ENCODE measurements at places on chromosomes 1 and 21.
A peak's percentile ranks its signal among the peaks of the same experiment; 100 is the strongest.

- DNase-seq: no peak
Measured at GRCh38 chr1:48246727-48247126, 24.2 kb downstream of the SLC5A9 start.

GRCh38 chr1:225004396-225004795 lies 74.9 kb downstream of the DNAH14 start:
- DNase-seq: no peak

DNA sequence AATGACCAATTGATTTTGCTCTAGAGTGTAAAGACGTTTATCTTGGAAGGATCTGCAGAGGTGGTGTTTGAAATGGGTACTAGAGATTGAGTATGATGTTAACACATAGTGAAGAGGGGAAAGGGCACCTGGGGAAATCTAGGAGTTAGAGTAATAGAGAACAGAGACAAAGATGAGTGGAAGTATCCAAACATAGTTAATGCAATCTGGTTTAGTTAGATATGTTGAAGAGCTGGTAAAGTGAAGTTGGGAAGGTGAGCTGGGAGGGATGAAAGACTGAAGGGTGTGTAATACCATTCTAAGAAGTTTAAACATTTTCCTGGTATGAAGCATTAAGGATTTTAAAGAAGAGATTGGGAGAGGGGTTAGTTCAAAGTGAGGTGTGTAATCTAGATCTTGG lies 11.0 kb downstream of the XPR1 start:
- no peak for DNase-seq

- DNase-seq: no peak
Measured at GRCh38 chr1:236862615-236863211, 67.6 kb downstream of the MTR start.

DNA sequence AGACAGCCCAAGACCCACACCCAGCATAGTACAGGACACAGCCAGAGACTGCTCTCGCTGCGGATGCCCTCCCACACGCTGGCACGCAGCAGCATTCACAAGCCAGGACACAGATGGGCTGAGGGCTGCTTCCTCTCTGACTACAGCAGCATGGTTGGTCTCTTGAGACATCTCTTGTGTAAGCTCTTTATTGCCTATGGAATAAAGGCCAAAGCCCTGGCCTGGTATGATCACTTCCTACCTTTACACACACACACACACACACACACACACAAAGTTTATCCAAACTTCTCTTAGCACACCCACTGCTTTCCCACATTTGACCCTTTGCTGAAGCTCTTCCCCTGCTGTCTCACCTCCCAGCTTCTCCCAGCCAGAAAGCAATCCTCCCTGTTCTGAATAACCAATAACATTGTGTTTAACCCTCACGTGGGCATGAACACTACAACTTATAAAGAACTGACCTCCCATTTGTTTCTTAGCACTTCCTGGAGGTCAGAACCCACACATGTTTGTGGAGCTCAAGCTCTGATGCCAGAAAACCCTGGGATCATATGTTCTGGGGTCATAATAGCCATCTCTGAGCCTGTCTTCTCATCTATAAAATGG lies 1.2 kb upstream of the LUZP1 start:
- no peak for DNase-seq

DNA sequence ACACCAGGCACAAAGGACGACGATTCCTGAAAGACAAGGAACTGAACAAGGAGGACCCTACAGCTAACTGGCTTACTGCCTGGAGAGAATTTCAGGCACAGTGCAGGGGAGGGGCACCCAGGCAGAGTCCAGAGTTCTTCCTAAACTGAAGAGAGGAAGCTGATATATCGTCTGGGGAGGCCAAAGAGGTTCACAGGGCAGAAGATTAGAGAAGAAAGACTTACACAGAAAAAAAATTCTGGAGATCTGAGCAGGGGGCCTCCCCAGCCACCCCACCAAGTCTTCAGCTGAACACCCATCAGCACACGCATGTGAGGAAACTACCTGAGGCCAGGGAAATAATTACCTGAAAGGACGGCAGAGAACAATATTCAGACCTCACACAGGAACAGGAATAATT lies 24.6 kb downstream of the SORT1 start:
- no peak for DNase-seq

- no peak for DNase-seq
Measured at GRCh38 chr1:174060090-174060489, 37.9 kb upstream of the RC3H1 start.

DNA sequence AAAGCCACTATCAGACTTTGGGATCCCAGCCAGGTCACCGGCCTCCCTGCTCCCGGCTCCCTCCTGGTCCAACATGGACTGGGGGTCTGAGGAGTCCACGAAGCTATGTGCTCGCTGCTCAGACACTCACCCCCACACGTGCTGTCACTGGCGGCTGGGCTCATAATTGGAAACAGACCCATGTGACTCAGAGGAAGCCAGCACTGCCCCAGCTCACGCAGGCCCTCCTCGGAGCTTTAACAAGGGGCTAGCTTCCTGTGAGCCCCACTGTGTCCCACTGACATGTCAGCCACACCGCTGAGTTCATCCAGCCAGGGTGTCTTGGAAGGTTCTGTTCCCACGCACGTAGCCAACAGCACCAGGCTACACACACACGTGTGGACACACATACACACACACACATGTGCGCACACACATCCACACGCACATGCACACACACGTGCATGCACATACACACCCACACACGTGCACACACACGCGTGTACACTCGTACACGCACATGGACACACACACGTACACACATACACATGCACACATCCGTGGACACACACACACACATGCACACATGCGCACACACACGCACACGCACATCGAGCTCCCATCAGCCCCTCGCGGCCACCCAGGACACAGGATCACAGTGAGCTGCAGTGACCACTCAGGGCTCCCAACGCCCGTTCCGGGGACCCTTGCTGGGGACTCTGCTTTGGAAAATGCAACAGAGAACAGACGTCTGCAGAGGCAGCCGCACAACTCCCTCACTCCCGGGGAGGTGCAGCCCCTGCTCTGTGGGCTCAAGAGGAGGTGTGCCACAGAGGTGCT lies 18.4 kb upstream of the COL6A2 start:
- no peak for DNase-seq

DNA sequence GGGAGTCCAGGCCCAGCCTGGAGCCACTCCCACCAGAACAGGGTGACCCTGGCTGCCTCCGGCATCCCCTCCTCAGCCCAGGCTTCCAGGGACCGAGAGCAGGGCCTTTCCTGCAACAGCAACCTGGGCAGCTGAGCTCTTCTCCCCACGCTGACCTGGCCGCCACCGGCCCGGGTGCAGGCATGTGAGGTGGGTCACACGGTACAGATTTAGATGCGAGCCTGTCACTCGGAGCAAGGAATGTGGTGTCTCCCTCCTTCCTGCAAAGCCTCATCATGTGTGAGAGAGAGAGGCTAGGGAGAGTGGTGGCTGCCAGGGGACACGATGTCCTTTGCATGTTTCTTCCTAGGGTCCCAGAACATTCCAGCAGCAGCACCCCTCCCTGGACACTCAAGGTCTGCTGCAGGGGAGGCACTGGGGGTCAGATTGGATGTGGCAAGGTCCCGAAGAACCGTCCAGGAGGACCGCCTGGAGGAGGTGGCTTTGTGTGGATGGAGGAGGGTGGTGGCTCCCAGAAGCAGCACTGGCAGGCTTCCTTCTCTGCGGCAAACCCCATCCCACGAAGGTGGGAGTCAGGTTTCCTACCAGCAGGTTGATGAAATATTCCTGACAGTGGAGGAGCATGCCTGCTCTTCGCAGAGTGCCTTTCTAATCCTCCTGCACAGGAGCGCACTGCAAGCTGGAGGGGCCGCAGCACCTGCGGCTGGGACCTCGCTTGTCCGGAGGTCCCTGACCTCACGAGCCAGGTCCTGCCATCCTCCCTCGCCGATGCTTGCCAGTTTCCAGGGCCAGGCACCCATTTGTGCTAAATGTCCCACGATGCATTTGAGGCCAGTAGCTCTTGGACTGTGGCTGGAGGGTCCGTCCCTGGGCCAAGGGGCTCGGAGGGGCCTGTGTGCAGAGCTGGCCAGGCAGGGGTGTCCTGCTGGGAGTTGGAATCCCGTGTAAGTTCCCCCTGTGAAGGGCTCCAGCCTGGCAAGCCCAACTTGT lies 68.4 kb downstream of the PRDM16 start:
- DNase-seq: no peak

DNA sequence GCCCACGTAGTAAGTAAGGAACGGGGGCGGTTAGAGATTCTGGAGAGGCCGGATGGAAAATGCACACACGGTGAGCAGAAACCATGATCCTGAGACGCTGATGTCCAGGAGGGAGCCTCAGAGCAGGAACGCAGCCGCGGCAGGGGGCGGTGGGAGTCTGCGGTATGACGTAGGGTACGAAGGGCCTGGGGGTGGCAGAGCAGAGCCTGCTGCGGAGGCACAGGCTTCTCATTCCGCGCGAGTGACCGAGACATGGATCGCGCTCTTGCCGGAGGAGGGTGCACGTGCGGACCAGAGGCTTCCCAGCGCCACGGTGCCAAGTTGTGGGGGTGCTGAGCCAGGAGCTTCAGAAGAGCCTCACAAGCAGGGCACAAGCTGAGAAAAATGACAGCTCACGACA lies 176.2 kb downstream of the KIF26B start:
- no peak for DNase-seq

GRCh38 chr1:20978413-20978812 lies 191.3 kb upstream of the HP1BP3 start:
- no peak for DNase-seq

GRCh38 chr1:225735252-225736149 lies 42.1 kb upstream of the SRP9 start:
- no peak for DNase-seq

- DNase-seq: no peak
Measured at GRCh38 chr1:44508397-44508745, 103.3 kb downstream of the RNF220 start.

DNA sequence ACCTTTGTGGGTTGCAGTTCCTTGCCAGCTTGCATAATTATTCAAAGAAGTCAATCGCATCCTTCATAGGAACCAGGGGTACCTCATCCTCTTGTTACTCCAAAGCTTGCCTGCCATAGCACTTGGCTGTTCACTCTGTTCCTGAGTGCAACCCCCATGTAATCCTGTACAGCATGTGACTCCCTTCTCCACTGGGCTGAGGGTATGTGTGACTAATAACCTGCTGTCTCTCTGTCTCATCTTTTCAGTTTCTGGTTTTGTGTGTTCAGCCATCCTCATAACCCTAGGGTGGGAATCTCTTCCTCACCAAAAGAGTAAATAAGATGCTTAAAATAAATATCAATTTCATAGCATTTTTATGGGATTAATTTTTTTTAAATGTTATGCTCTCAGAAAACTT lies 351.9 kb downstream of the S1PR1 start:
- no peak for DNase-seq

GRCh38 chr1:31152181-31152795 lies 86.8 kb upstream of the PUM1 start:
- DNase-seq: no peak

DNA sequence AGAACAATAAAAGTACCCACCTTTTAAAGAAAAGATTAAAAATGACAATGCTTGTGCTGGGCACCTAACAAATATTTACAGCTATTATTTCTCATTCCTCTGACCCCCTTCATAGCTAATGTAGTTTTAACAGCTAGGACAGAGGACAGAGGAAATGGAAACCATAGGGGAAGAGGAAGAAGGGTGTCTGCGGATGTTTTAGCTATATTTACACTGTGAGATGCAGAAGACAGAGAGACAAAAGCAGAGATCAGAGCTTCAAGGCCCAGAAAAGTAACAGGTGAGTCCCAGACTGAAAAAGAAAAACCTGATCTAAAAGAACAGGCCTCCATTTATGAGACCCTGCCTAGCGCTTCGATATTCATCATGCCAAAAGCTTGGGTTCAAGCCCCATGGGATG lies 72.0 kb downstream of the ZNF281 start:
- DNase-seq: no peak

GRCh38 chr1:48058135-48059025 lies 61.2 kb upstream of the TRABD2B start:
- no peak for DNase-seq

- no peak for DNase-seq
Measured at GRCh38 chr21:38134084-38134873, 122.5 kb upstream of the KCNJ15 start.

- no peak for DNase-seq
Measured at GRCh38 chr1:218467101-218468072, 122.3 kb downstream of the TGFB2 start.

DNA sequence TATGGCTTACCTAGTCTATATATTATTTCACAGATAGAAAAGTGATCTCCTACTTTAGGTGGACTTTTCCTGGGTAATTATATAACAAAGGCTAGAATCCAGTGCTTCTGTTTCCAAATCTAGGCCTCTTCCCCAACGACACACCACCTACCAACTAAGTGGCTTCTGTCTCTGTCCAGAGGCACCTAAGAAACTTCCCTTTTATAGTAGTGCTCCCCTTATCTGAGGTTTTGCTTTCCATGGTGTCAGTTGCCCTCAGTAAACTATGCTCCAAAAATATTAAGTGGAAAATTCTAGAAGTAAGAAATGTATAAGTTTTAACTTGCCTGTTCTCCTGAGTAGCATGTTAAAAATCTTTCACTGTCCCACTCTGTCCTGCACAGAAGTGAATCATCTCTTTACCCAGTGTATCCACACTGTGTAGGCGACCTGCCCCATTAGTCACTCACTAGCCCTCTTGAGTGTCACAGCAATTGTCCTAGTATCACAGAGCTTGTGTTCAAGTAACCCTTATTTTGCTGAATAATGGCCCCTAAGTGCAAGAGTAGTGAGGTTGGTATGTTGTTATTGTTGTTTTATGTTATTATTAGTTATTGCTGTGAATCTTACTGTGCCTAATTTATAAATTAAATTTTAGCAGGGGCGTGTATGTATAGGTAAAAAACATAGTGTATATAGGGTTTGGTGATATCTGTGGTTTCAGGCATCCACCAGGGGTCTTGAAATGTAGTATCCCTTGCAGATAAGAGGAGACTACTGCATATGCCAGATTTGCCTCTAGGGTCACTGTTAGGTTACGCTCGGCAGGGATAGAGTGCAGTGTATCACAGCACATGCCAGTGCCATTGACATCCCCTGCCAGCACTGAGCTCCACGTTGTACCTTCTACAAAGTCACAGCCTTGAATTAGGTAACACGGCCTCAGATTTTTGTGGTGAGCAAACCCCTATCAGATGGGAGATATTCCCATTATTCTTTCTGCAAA lies 14.7 kb upstream of the CD53 start:
- DNase-seq: no peak

GRCh38 chr1:151864411-151864810 lies 10.9 kb upstream of the THEM5 start:
- DNase-seq: no peak

GRCh38 chr1:20440785-20441200 lies 45.2 kb downstream of the CAMK2N1 start:
- peak; percentile 15 for DNase-seq

GRCh38 chr21:37294679-37295078 lies 27.5 kb upstream of the VPS26C start:
- DNase-seq: no peak

- DNase-seq: no peak
Measured at GRCh38 chr1:208465266-208465665, 221.1 kb upstream of the PLXNA2 start.

Data from T-helper 17 cell (primary cell).